RWPE2 (cell line): ENCODE measurements at places on chromosomes 5 and 9.

GRCh38 chr5:126852091-126852571, 75.2 kb downstream of the LMNB1 start:
- no peak overlapping the region for H3K27ac ChIP-seq
- no peak for DNase-seq
- H3K27me3 ChIP-seq: no peaks in the 10 kb centered on the region
- H3K4me3 ChIP-seq: no peak overlapping the region
- H3K4me1 ChIP-seq: no peaks in the 10 kb centered on the region

DNA sequence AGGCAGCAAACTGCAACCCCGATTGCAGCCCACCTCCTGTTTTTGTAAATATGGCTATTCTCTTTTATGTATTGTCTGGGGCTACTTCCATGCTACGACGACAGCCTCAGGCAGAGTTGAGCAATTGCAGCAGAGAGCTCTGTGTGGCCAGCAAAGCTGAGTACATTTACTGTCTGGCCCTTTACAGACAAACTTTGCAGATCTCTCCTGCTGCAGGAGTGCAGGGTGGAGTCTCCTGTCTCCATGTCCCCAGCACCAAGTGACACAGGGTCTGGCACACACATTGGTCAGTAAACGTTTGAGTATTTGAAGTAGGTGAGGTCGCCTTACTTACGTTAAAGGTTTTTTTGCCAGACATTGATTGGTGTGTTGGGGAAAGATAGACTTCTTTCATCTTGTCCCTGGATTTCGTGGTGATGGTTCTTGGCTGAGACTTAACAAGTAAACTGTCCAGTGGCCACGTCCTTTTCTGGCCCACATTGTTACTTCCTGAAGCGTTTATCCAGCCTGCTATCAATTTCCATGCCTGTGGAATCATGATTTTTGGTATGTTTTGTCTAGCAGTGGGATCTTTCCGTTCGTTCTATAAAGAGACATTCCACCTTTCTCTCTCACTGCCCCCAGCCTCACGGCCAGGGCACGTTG, 27.2 kb downstream of the PRRC2B start:
- peak overlapping the region; percentile 78 for H3K27ac ChIP-seq
- peaks cover 50% of the 10 kb centered on the region for H3K4me1 ChIP-seq
- no peak for DNase-seq

- no peaks in the 10 kb centered on the region for H3K27me3 ChIP-seq
- no peak overlapping the region for H3K27ac ChIP-seq
- H3K36me3 ChIP-seq: no peaks in the 10 kb centered on the region
- H3K4me1 ChIP-seq: peaks cover 16% of the 10 kb centered on the region
- H3K4me3 ChIP-seq: no peak overlapping the region
These were observed 318.4 kb downstream of the ARL15 start for GRCh38 chr5:53991942-53992341.

DNA sequence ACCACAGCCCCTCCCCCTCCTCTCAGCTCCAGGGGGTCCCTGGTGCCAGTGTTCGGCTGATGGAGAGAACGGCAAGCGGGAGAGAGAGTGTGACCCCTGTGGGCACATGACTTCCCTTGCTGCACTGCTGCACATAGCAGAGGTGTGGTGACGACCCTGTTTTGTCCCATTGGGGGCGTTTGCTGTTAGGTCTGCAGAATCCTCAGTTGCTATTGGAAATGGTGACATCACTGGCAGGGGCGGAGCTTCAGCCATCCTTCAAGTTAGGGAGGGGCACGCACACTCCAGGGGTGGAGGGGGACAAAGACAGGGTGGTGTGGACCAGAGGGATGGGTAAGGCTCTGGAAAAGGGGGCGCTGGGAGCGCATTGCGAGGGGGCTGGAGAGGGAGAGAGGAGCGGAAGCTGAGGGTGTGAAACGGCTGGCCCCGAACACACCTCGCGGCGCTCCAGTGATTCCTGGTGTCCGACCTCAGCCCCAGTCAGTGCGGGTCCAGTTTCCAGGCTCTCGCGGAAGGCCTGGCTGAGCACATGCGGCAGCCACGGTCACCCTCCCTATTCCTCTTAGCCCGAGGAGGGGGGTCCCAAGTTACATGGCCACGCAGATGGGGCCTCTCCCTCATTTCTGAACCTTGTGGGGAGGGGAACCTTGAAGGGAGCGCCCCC, 764 bp upstream of the GRIN1 start:
- no peaks in the 10 kb centered on the region for H3K4me1 ChIP-seq
- no peaks in the 10 kb centered on the region for H3K36me3 ChIP-seq
- H3K4me3 ChIP-seq: no peak overlapping the region

- no peak overlapping the region for H3K4me3 ChIP-seq
- DNase-seq: no peak
- no peaks in the 10 kb centered on the region for H3K4me1 ChIP-seq
- H3K36me3 ChIP-seq: no peaks in the 10 kb centered on the region
- no peaks in the 10 kb centered on the region for H3K27me3 ChIP-seq
- H3K27ac ChIP-seq: no peak overlapping the region
These were observed 106.1 kb upstream of the SLC44A1 start for GRCh38 chr9:105138306-105138801.

DNA sequence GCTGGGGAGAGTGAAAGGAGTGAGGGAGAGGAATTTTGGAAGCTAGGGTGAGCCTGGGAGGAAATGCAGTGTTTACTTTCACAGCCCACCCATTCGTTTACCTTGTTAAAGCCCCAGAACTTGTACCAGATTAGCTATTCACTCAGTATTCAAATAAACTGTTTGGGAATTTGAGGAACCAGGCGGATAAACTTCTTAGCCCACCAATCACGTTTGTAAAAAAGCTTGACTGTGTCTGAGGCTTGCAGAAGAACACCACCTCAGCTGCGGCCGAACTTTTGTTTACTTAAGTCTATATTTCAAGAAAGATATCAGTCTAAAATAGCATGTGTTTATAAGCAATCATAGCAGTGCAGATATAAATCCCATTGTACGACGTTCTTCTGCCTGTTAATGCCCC, 5.2 kb upstream of the TLE1 start:
- peaks cover 5% of the 10 kb centered on the region for H3K4me1 ChIP-seq
- H3K27ac ChIP-seq: no peak overlapping the region
- no peak for DNase-seq
- H3K4me3 ChIP-seq: no peak overlapping the region
- no peaks in the 10 kb centered on the region for H3K27me3 ChIP-seq

- no peaks in the 10 kb centered on the region for H3K36me3 ChIP-seq
- H3K4me3 ChIP-seq: no peak overlapping the region
- no peaks in the 10 kb centered on the region for H3K4me1 ChIP-seq
- no peak for DNase-seq
- H3K27me3 ChIP-seq: no peaks in the 10 kb centered on the region
These were observed 314.3 kb downstream of the PDE4D start for GRCh38 chr5:59579101-59579823.

GRCh38 chr5:140546851-140547507, 483 bp upstream of the EIF4EBP3 start:
- H3K4me1 ChIP-seq: peaks cover 9% of the 10 kb centered on the region
- H3K27ac ChIP-seq: peak overlapping the region; percentile 5
- H3K4me3 ChIP-seq: no peak overlapping the region
- no peak for DNase-seq
- no peaks in the 10 kb centered on the region for H3K27me3 ChIP-seq

GRCh38 chr5:84650429-84650828, 265.7 kb upstream of the EDIL3 start:
- H3K4me1 ChIP-seq: no peaks in the 10 kb centered on the region
- H3K27me3 ChIP-seq: peaks cover 13% of the 10 kb centered on the region
- no peak overlapping the region for H3K27ac ChIP-seq
- no peak for DNase-seq

- no peak overlapping the region for H3K27ac ChIP-seq
- no peaks in the 10 kb centered on the region for H3K4me1 ChIP-seq
- DNase-seq: no peak
- no peaks in the 10 kb centered on the region for H3K36me3 ChIP-seq
- peaks cover 53% of the 10 kb centered on the region for H3K27me3 ChIP-seq
These were observed 21.9 kb downstream of the OR2Y1 start for GRCh38 chr5:180717989-180718388.

- DNase-seq: no peak
- H3K36me3 ChIP-seq: no peaks in the 10 kb centered on the region
- H3K27me3 ChIP-seq: no peaks in the 10 kb centered on the region
- H3K4me1 ChIP-seq: peaks cover 17% of the 10 kb centered on the region
- H3K27ac ChIP-seq: no peak overlapping the region
These were observed 694 bp upstream of the PLIN2 start for GRCh38 chr9:19127871-19128500.

DNA sequence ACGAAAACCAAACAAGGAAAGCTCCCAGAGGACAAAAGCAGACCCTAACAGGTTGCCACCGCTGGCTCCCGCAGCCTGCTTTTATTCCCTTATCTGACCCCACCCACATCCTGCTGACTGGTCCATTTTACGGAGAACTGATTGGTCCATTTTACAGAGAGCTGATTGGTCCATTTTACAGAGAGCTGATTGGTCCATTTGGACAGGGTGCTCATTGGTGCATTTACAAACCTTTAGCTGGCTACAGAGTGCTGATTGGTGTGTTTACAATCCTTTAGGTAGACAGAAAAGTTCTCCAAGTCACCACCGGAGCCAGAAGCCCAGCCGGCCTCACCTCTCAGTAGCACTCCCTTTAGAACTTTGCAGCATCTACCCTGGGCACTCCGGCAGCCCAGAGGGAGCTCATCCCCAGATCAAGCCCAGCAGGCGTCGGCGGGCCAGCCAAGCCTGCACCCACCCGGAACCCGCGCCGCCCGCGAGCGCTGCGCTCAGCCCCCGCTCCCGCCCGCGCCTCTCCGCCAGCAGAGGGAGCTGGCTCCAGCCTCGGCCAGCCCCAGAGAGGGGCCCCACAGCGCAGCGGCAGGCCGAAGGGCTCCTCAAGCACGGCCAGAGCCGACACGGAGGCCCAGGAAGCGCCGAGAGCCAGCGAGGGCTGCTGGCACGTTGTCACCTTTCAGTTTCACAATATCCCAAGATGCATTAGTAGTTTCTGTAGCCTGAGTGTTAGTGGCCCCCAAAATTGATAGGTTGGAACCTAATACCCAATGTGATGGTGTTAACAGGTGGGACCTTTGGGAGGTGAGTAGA, 35.3 kb upstream of the CLPTM1L start:
- no peaks in the 10 kb centered on the region for H3K4me1 ChIP-seq
- no peaks in the 10 kb centered on the region for H3K36me3 ChIP-seq
- no peaks in the 10 kb centered on the region for H3K27me3 ChIP-seq
- H3K27ac ChIP-seq: no peak overlapping the region
- no peak for DNase-seq

DNA sequence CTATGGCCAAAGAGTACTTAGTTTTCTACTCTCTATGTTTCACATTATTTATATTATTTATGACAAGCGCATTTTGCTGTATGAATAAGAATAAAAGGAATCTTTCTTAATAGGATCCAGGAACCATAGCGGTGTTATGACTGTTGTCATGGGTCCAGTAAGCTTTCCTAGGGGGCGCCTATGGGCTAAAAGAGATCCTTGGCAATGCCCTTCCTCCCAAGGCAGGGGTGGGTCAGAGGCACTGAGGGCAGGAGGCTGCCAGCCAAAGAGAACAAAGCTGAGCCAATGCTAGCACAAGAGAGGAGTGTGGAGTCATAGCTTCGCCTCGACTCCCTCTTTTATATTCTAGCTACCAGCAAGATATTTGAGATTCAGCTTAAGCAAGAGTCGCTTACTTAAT, 98.4 kb upstream of the GNAQ start:
- H3K36me3 ChIP-seq: no peaks in the 10 kb centered on the region
- H3K27me3 ChIP-seq: no peaks in the 10 kb centered on the region
- peaks cover 2% of the 10 kb centered on the region for H3K4me1 ChIP-seq
- no peak overlapping the region for H3K27ac ChIP-seq
- no peak for DNase-seq

- no peaks in the 10 kb centered on the region for H3K27me3 ChIP-seq
- H3K4me3 ChIP-seq: peak within 1 kb of the TSS; percentile 3
- H3K36me3 ChIP-seq: no peaks in the 10 kb centered on the region
These were observed at the start of gene ESM1 for GRCh38 chr5:54985301-54986268. Gene ESM1 (minus strand): TSS chr5:54985593. CDS start chr5:54985517, 76 bp downstream.

GRCh38 chr9:106745457-106745856, 117.5 kb upstream of the ZNF462 start:
- H3K27me3 ChIP-seq: no peaks in the 10 kb centered on the region
- no peak overlapping the region for H3K27ac ChIP-seq
- H3K4me1 ChIP-seq: no peaks in the 10 kb centered on the region
- no peaks in the 10 kb centered on the region for H3K36me3 ChIP-seq

DNA sequence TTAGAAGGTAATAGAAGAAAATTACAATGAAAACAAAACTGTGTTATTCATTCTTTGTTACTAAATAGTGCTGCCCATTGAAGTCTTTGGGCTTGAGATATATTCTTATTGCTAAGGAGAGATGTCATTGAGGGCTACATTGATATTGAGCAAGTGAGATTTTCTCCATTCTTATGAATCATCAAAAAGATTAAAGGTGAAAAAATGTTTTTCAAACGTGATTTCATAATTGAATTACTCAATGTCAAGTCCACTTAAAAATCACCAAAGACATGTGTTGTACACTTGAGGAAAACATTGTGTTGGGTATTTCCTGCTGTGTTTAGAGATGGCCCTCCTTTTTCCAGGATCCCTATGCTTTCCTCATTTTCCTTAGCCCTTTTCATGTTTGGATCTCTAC, 448.1 kb downstream of the NFIB start:
- H3K27ac ChIP-seq: no peak overlapping the region
- H3K27me3 ChIP-seq: no peaks in the 10 kb centered on the region
- H3K36me3 ChIP-seq: no peaks in the 10 kb centered on the region

GRCh38 chr5:175321927-175322532, 122.0 kb downstream of the DRD1 start:
- H3K27ac ChIP-seq: no peak overlapping the region
- no peaks in the 10 kb centered on the region for H3K36me3 ChIP-seq
- peaks cover 5% of the 10 kb centered on the region for H3K4me1 ChIP-seq
- no peak overlapping the region for H3K4me3 ChIP-seq
- DNase-seq: no peak

DNA sequence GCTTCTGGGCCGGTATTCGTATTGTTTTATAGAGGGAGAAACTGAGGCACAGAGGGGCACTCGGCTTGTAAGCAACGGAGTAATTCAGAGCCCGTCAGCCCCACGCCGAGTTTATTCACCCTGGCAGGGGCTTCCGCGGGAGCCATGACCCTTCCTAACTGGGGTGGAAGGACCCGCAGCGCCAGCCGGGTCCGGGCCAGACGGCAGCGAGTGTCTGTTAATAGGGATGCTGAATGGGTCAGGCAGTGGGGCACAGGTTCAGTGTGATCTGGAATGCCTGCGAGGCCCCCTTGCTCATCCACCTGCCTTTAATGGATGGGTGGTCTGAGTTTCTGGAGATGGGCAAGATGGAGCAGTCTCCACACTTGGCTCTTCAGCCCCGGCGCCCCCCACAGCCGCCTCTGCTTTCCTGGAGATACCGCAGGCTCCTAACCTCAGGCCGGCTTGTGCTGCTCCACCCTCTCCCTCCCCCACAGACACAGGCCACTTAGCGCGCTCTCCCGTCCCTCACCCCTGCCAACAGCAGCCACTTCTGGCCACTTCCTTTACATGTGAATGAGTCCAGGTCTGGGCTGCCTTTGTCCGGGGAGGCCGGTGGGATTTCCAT, 147.1 kb downstream of the ERCC6L2 start:
- no peak overlapping the region for H3K27ac ChIP-seq
- H3K4me1 ChIP-seq: no peaks in the 10 kb centered on the region
- DNase-seq: no peak
- no peak overlapping the region for H3K4me3 ChIP-seq
- H3K36me3 ChIP-seq: no peaks in the 10 kb centered on the region
